GM23248 (cell line): ENCODE measurements at places on chromosomes 4 and X.

GRCh38 chr4:74619931-74620702 is 174.2 kb downstream of the BTC start:
- peak; percentile 33 for DNase-seq

DNA sequence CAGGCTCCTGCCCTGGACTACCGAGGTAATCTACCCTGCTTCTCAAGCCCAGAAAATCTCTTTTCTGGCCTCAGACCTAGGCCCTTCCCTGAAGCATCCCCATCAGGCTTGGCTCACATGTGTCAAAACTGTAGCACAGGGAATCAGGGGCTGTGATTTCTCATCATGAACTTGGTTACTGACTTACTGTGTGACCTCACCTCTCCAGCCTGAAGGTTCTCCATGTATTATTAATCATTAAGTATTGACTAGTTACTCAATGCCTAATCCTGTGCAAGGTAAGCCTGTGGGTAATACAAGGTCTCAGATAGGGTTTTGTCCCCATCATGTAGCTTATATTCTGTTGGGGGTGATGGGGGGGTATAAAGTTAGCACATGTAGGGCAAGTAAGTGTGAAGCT is 6.8 kb downstream of the SRPX2 start:
- no peak for DNase-seq

DNA sequence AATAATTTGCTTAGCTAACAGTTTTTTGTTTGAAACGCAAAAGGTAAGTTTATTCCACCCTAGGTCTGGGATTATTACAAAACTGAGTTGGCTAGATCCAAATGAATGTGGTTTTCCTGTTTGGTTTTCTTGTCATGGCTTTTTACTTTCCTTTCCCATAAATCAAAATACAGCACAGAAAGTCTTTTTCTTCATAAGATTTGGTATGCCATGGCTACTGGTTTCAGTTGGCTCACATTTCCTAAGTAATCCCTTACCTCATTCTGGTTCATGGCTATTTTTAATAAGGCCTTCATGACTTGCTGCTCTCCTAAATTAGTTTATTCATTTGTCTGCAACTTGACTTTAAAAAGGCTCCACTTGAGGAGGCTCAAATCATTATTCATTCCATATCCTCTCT is 12.9 kb upstream of the PAK3 start:
- no peak for DNase-seq

DNA sequence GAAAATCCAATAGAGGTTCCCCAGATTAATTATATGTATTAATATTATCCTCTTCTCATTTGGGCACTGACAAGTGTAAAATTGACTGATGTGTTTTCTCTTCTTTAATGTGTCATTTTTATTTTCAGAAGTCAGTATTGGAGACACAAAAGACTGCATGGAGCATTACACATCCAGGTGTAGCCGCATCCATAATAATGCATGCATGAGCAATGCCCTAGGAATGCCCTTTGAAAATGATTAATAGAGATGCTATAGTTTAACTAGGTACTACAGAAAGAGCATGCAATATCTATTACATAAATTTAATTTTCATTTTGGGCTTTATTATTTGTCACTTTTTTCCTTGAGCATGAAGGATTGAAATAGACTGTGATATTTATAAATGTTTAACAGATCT is 509.9 kb downstream of the SPOCK3 start:
- no peak for DNase-seq

GRCh38 chrX:154013614-154014360 is 5.9 kb downstream of the IRAK1 start:
- peak; percentile 42 for DNase-seq

DNA sequence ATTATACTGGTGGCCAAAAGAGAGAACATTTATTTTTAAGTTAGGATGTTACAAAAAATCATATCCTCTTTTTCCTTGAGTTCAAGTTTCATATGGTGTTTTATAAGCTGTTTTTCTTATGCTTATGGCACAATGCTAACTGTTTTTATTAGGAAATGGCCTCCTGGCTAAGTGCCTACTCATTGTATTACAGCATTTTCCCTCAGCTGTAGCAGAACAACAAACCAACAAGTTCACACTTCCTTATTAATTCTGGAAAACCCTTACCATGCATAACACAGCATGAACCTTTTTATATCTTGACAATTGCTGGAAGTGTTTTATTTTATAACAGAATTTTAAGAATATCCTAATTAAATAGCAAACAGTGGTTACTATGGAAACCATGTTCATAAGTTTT is 165.8 kb downstream of the GASK1B start:
- DNase-seq = peak; percentile 27

DNA sequence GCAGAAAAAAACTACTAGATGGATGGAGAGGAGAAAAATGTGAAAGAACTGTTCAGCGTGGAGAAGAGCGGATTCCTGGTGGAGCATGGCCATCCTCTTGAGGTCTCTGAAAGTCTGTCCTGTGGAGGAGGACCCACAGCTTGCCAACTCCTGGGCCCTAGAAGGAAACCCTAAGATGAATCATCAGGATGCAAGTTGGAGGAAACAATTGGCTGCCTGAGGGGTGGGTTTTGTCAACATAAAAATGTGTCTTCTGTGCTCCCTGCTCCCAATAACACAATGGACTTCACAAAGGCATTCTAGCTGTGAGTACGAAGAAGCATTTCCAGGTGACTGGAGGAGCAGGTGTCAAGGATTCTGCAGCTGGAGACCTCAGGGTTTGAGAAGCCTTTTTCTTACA is 37.2 kb downstream of the CNGA2 start:
- DNase-seq = no peak

- DNase-seq = no peak
These were observed 8.3 kb downstream of the GPR82 start for GRCh38 chrX:41732260-41732659.

GRCh38 chr4:76499461-76499860 is 64.4 kb downstream of the SHROOM3 start:
- DNase-seq = no peak

DNA sequence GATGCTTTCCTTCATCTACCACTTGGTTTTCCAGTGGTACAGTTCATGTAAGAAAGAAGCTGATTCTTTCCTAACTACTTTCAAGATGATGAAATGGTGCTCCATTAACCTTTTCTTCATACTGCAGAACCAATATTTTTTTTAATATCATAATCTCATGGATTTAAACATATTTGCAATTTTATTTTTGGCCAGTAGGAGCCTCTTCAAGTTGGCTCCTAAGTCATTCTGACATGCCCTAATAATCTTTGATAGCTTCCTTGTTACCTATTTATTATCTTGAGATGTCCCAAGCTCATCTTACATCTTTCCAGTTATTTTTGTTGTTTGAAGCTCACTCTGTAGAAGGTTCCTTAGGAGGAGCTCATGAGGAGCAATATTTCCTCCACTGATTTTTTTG is 170.2 kb downstream of the APBB2 start:
- peak; percentile 9 for DNase-seq

DNA sequence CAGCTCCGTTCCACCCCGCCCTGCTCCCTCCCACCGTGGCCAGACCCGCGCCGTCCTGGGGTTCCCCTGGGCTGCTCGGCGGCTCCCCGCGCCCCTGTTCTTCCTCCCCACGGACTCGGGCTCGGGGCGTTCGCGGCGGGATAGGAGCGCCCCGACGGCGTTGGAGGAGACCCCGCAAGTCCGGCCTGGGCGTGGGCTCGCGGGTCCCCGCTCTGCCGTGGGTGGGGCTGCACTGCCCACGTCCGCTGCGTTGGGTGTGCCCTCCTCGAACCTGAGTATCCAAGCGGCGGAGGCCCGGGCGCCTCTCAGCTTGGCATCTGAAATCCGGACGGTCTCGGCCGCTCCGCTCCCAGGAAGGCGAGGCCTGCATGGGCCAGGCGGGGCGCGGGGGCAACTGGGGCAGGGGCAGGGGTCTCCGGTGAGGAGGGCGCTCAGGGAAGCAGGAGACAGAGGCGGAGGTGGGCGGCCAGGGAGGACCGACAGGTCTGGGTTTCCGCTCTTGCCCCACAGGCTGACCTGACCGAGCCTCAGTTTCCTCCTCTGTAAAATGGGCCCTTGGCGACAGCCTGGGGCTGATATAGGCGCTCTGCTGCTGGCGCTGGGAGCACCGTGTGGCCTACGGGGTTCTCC is 12.0 kb upstream of the NAT8L start:
- no peak for DNase-seq

DNA sequence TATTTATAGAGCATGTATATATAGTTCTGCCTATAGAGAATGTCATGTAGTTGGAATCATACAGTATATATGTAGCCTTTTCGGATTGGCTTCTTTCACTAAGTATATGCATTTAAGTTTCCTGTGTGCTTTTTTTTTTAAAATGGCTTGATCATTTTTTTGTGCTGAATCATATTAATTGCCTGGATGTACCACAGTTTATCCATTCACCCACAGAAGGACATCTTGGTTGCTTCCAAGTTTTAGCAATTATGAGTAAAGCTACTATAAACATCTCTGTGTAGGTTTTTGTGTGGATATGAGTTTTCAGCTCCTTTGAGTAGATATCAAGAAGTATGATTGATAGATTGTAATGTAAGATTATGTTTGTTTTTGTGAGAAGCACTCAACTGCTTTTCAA is 23.8 kb downstream of the PTTG2 start:
- DNase-seq = no peak

DNA sequence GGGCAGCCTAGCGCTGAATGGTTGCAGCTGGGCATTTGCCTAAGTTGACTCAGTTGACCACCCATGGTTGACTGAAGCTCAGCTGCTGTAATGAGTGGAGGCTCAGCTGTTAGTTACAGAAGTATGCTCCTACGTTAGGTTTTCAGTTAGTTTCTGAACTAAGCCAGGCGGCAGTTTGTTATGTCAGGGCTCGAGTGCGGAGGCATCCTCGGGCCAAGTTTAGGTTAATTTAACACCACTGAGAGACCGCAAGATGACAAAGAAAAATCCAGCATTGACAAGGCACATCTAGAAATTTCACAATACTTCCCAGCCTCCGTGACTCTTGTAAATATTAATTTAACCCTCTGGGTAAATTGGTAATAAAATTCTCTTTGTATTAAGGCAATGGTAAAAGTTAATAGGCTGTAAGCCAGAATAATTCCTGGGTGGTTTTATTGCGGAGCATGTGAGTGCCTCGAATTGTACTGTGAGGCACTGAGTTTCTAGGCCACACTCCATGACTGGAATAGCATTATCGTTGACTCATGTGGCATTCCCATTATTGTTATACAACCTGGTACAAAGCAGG is 33.1 kb upstream of the CDKN2AIP start:
- no peak for DNase-seq

DNA sequence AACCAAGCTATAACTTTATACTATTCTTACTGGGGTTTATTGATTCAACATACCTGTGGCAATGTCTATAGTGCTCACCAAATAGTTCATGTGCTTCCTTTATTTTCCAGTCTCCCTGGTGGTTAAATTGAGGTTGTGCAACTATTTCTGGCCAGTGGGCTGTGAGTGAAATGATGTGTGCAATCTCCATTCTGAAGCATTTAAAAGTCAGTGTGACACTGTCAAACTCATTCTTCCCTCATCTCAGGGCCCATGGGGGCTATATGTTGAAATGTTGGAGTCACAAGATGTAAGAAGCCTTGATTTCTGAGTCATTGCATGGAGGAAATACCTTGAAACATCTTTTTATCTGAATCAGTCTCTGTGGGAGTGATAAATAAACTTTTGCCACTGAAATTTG is 414.3 kb upstream of the RPS6KA3 start:
- DNase-seq = peak; percentile 70

DNA sequence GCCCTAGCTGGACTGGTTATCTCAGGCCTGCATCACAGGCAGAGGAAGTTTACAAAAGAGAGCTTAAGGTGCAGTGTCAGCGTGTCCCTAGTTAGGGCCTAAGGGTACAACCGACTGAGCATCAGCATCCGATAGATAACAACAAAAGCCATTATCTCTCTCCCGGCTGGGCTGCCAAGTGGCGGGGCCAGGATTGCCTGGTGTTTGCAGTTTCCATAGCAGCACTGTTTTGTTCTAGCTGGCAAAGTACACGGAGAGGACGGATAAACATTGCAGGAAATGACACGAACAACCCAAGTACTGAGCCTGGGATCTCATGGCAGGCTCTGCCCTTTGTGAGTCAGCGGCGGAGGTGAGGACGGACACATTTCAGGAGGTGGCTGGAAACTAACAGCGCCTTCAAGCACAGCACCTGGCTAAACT is 104.7 kb upstream of the NOCT start:
- peak; percentile 93 for DNase-seq

- DNase-seq = no peak
These were observed 45.3 kb downstream of the DDX60L start for GRCh38 chr4:168434993-168435392.

DNA sequence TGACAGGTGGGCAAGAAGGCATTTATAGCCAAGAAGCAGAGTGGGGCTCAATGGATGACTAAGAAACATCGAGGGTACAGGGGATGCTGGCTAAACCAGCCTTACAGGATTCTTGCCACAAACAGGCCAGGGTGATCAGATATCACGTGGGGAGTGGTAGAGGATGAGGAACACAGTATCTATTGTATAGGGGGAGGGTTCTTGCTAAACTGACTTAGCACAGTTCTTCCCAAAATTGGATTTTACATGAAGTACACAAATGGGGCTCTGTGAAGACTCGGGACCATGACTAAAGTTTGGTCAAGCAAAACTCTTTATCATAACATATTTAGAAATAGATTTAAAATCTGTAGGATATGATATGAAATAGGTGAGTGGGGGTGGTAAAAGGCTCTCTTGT is 144.0 kb upstream of the ATOH1 start:
- no peak for DNase-seq

GRCh38 chr4:13396161-13396560 is 88.0 kb downstream of the RAB28 start:
- no peak for DNase-seq

DNA sequence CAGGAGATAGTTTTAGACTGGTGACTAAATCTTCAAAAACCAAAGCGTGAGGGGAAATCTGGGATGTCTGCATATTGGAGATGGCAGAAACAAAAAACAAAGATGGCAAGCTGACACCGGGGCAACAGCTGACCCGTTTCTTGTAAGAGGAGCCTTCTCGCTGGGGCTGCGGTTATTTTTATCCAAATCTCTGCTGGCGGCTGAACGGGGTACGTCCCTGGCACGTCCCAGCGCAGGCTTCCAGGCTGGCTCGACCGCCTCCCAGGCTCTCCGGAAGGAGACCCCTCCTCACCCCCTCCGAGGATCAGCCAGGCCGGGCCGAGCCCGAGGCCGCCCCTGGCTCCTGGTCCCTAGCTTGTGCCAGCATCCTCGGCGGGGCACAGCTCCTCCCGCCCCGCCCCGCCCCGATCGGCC is 403 bp downstream of the SGCB start:
- DNase-seq = peak; percentile 66

- DNase-seq = no peak
These were observed 80.1 kb downstream of the ATG4A start for GRCh38 chrX:108171671-108172070.

- DNase-seq = peak; percentile 0
These were observed 39.3 kb upstream of the MAGEA10 start for GRCh38 chrX:152177497-152178269.
